A549 (cell line): ENCODE measurements at places on chromosomes 2 and 18. TPM values are rescaled to one million over a fixed set of nuclear protein-coding genes. Genes with fewer than 3 reads are reported as not detected.

DNA sequence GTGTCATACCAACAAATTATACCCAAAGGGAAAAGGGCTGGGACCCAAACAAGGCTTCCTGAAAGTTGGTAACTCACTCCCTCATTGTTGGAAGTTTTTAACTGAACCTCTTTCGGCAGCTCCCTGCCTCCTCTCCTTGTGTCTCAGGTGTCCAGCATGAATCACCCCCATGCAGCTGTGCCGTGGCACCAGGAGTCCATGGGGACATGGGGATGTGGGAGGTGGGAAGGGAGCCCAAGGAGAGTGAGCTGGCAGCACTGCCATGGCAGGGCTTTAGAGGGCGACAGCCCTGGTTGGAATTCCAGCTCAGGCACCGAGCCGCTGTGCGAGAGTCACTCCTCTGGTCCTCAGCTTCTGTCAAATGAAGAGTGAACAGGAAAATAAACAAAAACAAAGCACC, 12.5 kb upstream of the GYPC start:
- no peak for DNase-seq

GRCh38 chr2:36459725-36460137, 104.2 kb downstream of the CRIM1 start:
- peak; percentile 60 for DNase-seq

- DNase-seq: no peak
Observed at GRCh38 chr18:59085126-59085794, 54.4 kb upstream of the SEC11C start.

- DNase-seq: no peak
Observed at GRCh38 chr2:237434866-237435311, 20.9 kb upstream of the COL6A3 start.

DNA sequence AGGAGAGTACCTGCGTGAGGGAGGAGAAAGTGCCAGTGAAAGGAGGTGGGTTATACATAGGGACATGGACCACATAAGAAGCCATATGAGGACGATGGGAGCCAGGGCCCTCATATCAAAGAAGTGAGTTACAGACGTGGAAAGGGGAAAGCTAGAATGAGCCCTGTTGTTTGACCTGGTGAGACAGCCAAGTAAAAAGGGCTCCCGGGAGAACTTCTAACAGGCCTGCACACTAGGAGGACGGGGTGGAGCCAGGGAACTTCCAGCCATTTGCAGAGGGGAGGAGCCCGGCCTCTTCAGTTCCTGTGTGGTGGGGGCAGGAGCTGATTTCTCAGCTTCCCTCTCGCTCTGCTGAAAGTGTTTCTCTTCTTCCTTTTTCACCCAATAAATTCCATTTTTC, 84.1 kb upstream of the SLC66A3 start:
- DNase-seq: no peak

DNA sequence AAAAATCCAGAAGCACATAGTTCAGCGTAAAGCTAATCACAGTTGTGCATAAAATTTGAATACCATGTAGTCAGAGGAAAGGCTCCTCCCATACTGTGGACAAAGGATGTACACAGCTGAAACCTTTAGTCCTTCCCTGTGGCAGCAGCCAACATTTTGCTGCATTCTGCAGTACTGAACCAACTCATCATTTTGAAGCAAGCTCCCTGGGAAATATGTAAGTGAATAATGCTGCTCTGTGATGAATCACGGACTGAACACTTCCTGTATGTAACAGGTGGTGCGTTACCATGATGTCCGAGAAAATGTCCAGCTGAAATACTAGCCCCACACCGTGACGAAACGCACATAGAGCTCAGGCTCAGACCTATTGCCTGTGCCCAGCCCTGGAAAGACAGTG, 421.1 kb upstream of the RAB12 start:
- DNase-seq: no peak

GRCh38 chr18:23871410-23871809, 143.1 kb upstream of the TTC39C start:
- DNase-seq: peak; percentile 7

Gene PRSS56
- 0.07 TPM in 1 of 3 replicates, not detected in the others for polyA plus RNA-seq

Gene PROKR1
- not detected in 3 replicates for polyA plus RNA-seq

Gene EIF4E2
- 177 to 234 TPM (median 197 TPM) in 3 replicates for polyA plus RNA-seq
